ENCODE measurements at places on chromosomes 2 and 18.
A peak's percentile ranks its signal among the peaks of the same experiment; 100 is the strongest.

GRCh38 chr18:46174342-46175041 lies 70.3 kb downstream of the HAUS1 start:
- peaks cover 3% of the 10 kb centered on the region for H3K36me3 ChIP-seq
- DNase-seq: peak; percentile 22
- H3K4me3 ChIP-seq: peak overlapping the region; percentile 99
- H3K27ac ChIP-seq: peak overlapping the region; percentile 96
- no peaks in the 10 kb centered on the region for H3K27me3 ChIP-seq

GRCh38 chr2:12716032-12716281 lies 779 bp upstream of the TRIB2 start:
- no peaks in the 10 kb centered on the region for H3K27me3 ChIP-seq
- H3K36me3 ChIP-seq: peaks cover 11% of the 10 kb centered on the region
- peak overlapping the region; percentile 98 for H3K27ac ChIP-seq
- peak; percentile 68 for DNase-seq
- H3K4me1 ChIP-seq: peaks cover 56% of the 10 kb centered on the region

DNA sequence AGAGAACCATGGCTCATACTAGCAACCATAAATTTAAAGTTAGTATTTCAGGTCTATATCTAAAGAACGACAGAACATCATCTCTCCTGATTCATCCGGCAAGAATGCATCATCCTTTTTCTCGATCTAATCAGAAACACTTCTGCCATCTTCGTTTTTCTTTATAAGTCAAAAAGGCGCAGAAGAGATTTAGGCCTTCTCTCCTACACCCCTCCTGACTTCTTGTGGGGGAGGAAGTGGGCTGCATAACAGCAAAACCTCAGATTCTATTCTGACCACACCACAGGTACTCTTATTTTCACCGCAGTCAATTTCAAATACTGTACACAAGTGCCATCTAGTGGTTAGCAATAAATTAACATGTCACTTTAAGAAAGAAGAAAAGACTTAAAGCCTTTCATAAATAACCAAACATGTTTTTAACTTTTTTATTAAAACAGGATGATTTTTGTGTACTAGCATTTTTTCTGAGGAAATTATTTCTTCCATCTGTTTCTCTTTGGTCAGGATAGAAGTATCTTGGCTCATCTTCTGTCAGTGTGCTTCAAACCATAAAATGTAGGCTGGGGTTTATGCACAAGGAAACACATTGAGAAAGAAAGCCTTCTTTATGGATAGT lies 48.4 kb upstream of the PIK3C3 start:
- no peak for DNase-seq
- no peak overlapping the region for H3K27ac ChIP-seq
- peak overlapping the region; percentile 33 for H3K4me3 ChIP-seq
- no peaks in the 10 kb centered on the region for H3K36me3 ChIP-seq
- H3K4me1 ChIP-seq: peaks cover 10% of the 10 kb centered on the region

DNA sequence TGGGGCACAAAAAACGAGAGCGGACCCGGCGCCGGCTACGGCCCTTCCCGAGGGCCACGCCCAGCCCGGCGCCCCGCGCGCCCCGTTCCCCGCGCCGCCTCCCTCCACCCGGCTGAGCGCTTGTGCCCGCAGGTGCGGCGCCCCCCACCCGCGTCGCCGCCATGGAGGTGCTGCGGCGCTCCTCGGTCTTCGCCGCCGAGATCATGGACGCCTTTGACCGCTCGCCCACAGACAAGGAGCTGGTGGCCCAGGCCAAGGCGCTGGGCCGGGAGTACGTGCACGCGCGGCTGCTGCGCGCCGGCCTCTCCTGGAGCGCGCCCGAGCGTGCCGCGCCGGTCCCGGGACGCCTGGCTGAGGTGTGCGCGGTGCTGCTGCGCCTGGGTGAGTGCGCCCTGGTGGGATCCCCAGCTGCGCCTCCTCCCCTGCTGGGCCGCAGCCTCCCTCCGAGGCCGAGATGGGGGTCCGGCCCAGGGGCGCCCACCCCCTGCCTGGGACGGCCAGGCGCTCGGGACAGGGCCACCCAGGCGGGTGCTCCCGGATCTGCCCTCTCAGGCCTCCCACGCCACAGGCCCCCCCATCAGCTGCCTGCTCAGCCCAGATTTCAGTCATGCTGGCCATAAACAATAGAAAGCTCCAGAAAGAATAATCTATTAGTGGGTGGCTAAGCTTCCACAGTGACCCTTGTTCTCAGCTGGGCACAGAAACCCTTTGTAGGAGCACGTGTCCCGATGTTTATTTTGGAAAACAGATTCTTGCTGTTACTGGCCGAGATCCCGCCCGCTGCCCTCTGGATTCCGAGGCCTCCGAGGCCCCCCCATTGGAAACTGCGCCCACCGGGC lies 997 bp downstream of the BOK start:
- peaks cover 32% of the 10 kb centered on the region for H3K27me3 ChIP-seq
- H3K36me3 ChIP-seq: no peaks in the 10 kb centered on the region
- peaks cover 5% of the 10 kb centered on the region for H3K4me1 ChIP-seq
- no peak overlapping the region for H3K27ac ChIP-seq

- H3K4me3 ChIP-seq: peak overlapping the region; percentile 58
- peak overlapping the region; percentile 93 for H3K27ac ChIP-seq
- H3K4me1 ChIP-seq: peaks cover 19% of the 10 kb centered on the region
- no peak for DNase-seq
Measured at GRCh38 chr2:46229134-46230063, 67.8 kb upstream of the EPAS1 start.

GRCh38 chr2:223487214-223487846 lies 114.8 kb downstream of the SCG2 start:
- H3K4me1 ChIP-seq: no peaks in the 10 kb centered on the region
- no peaks in the 10 kb centered on the region for H3K36me3 ChIP-seq
- no peak for DNase-seq
- H3K4me3 ChIP-seq: no peak overlapping the region

DNA sequence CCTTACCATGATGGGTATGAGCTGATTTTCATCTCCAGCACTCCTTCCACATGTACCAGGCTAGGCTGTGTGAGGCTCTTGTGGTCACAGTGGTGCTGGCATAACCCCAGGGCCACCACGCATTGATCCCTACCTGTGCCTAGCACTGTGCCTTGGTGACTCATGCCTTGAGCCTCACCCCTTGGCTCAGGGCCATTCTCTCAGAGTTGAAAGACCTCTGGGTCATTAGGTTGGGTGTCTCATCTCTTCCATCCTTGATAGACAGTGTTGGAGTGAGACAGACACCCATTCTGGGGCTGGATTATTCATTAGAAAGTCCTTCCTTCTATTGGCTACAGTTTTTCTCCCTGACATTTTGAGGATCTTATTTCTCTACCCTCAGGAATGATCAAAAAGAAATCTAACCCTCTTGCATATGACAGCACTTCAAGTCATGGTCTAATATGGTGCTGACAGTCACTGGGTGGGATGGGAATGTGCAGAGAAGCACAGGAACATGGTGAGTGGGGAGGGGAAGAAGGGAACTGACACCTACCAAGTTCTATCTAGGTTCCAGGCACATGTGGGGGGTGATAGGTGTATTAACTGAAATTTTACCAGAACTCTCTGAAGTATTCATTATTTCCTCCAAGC lies 41.3 kb downstream of the DYSF start:
- H3K27ac ChIP-seq: no peak overlapping the region
- no peak for DNase-seq
- peaks cover 39% of the 10 kb centered on the region for H3K27me3 ChIP-seq

DNA sequence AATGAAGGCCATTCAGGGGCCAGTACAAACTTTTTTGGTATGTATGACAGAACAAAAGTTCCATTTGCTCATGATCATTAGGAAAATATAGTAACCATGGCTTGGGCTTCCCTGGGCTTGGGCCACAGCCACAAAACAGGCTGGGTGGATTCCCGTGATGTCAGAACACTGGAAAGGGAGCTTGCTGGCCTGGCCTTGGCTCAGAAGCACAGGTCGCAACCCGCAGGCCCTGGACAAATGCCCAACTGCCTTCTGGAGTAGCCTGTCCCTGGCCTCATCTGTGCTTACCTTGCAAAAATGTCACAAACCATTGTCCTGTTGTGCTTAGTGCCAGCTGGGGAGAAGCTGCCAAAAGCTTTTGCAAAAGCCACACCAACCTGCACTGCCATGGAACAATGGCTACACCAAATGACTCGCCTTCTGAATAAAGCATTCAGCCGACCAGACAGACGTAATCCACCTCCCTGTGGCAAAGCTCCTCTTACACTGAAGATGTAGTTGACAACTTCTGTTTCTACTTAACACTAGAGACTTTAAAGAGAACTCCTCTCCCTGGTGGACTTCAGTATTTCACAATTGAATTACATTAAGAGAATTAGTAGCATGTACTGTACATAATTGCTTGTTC lies 125.5 kb downstream of the ANKRD44 start:
- H3K27ac ChIP-seq: peak overlapping the region; percentile 73
- H3K4me3 ChIP-seq: no peak overlapping the region
- peaks cover 4% of the 10 kb centered on the region for H3K36me3 ChIP-seq
- peaks cover 61% of the 10 kb centered on the region for H3K4me1 ChIP-seq
- no peaks in the 10 kb centered on the region for H3K27me3 ChIP-seq

All from T-helper 17 cell (primary cell).